ENCODE measurements at places on chromosomes 12 and 14.

- DNase-seq: no peak
These were observed 129.7 kb upstream of the CCND2 start for GRCh38 chr12:4143896-4144295.

- DNase-seq: no peak
These were observed 49.0 kb downstream of the TMTC1 start for GRCh38 chr12:29734734-29735133.

DNA sequence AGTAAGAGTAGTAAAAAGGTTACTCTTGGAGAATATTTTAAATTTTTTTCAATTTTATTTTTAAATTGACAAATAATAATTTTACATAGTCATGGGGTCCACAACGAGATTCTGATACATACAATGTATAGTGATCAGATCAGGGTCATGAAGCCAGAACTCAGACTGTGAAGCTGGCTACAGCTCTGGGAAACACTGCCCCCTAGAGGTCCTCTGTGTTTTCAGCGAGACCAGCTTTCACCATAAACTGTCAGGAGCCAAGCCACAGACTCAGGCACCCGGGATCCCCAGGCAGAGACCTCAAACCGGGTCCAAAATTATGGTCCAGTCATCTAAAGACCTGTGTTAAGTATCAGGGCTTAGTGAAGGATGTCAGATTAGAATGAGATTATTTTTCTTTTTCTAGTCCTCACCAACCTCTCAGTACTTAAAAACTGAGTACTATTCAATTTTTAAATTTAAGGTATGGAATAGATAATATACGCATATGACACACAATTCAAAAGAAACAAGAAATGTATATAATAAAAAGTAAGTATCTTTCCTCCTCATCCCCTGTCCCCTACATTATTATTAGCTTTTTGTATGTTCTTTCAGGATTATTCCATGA is 397.1 kb downstream of the MDGA2 start:
- peak; percentile 35 for DNase-seq

GRCh38 chr14:52220924-52221811 is 46.3 kb upstream of the PTGDR start:
- no peak for DNase-seq

GRCh38 chr12:32661706-32662105 is 17.4 kb upstream of the DNM1L start:
- no peak for DNase-seq

GRCh38 chr12:93857991-93858447 is 180.8 kb downstream of the CRADD start:
- no peak for DNase-seq

DNA sequence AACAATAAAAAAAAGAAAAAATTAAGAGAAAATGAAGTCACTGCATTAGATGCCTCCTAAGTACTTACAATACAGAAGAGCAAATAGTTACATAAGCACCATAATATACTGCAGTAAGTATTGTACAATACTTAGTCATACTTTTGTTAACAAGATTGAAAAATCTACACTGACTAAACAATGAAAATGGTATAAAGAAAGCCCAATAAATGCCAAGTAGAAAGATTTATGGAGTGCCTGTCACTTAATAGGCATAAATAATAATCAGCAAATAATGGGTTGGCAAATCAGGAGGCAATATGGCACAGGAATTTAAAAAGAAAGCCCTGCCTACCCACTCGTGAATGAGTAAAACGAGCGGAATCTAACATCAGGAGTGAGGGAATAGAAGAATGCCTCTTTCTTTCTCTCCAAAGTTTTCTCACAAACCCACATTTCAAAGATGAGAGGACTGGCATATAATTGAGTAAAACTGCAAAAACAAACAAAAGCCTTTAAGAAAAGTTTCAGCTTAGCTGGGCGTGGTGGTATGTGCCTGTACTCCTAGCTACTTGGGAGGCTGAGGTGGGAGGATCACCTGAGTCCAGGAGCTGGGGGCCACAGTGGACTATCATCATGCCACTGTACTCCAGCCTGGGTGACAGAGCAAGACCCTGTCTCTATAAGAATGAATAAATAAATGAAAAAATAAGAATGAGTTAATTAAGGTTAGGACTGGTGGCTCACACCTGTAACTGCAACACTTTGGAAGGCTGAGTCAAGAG is 36.1 kb downstream of the CRY1 start:
- no peak for DNase-seq

GRCh38 chr12:122840580-122841513 is 5.6 kb downstream of the HIP1R start:
- no peak for DNase-seq

GRCh38 chr12:47014474-47014873 is 64.9 kb upstream of the PCED1B start:
- no peak for DNase-seq

DNA sequence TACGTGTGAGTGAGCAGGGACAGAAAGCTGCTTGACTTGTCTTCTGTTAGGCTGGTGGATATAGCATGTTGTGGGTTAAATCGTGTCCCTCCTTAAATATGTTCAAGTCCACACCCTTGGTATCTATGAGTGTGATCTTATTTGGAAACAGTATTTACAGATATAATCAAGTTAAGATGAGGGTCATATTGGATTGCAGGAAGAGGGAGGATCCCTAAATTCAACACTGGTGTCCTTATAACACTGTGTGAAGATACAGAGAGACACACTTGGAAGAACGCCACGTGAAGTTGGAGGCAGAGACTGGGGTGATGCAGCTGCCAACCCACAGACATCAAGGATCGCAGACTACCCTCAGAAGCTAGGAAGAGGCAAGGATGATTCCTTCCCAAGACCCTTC is 275.2 kb upstream of the SSTR1 start:
- DNase-seq: no peak

DNA sequence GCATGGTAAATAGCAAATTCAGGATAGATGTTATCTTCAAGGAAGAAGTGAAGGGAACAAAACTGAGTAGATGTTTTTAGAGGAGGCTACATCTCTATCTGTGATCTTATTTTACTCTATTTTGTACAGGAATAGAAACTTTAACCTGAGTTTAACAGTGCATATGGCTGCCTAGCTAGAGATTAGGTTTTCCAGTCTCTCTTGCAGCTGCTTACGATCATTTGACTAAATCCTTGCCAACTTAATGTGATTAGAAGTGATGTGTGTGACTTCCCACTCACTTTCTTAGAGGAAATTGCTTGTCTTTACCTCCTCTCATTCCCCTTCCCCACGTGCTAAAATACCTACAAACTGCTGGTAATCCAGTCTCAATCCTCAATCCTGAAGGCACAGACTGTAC is 26.5 kb upstream of the SLC15A5 start:
- DNase-seq: no peak

DNA sequence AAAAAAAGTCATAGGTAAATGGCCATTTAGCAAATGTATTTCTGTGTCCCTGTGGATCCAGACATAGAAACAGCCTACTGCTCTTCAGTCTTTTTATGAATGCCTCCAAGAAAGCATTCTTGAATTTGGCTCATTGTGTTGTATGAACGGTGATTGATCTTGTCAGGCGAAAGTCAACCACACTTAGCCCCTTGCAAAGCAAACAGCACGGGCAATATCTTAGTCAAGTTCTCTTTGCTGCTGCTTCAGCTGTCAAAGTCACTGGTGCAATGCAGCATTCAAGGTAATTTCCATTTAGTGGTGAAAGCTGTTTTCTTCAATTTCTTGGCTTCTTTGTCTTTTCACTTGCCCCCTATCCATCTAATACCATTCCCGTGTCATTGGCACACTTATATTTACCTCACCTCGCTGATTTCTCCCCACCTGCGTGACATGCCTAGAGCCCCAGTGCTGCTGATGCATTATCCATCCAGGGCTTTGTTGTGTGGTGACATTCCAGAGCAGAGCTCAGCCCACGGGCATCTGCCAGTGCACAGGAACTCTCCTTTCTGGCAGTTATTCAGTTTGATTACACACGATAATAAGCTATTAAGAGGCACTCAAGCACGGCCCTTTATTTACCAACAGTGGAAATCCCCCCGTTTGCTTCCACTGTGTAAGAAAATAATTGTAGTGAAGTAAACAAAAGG is 362.3 kb upstream of the NOVA1 start:
- no peak for DNase-seq

DNA sequence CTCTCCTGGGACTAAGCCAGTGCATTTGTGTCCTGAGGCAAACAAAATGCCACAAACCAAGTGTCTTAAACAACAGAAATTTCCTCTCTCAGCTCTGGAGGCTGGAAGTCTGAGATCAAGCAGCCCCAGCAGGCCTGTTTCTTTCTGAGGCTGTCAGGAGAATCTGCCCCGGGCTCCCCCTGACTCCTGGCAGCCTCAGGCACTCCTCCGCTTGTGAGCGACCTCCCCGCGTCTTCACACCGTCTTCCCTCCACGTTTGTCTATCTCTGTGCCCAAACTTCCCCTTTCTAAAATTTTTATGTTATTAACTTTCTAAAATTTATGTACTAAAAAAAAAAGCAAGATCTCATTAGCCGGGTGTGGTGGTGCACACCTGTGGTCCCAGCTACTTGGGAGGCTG is 59.7 kb downstream of the RIMBP2 start:
- no peak for DNase-seq

DNA sequence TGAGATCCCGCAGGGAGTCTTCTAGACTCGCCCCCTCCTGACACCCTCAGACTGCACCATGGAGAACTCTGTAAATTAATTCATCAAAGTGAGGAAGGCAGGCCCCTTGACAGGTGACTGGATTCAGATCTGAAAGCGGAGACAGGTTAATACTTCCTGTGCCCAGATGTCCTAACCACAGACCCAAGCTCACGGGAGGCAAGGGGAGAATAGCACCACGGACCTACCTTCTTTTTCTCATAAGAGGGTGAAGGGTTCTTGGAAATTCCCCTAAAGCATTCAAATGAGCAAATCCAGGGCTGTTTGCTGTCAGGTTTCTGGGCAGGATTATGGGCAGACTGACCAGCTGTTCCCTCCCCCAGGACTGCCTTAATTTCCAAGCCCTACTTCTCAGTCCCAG is 170.0 kb downstream of the ZFP36L1 start:
- no peak for DNase-seq

DNA sequence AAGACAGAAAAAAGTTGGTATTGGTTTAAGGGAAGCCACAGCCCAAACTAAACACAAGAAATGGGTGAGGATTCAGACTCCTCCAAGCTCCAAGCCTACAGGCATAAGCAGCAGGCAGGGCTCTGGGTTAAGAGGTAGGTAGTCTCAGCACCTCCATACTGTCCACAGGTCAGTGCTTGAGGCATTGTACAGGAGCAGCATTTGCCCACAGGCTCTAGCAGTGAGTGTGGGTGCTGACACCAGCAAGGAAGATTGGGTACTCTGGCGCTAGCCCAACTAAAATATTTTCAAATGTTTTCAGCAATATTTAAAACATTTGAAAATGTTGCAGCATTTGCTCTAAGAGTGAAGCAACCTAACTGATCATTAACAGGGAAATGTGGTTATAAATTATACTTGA is 33.1 kb downstream of the FERMT2 start:
- no peak for DNase-seq

DNA sequence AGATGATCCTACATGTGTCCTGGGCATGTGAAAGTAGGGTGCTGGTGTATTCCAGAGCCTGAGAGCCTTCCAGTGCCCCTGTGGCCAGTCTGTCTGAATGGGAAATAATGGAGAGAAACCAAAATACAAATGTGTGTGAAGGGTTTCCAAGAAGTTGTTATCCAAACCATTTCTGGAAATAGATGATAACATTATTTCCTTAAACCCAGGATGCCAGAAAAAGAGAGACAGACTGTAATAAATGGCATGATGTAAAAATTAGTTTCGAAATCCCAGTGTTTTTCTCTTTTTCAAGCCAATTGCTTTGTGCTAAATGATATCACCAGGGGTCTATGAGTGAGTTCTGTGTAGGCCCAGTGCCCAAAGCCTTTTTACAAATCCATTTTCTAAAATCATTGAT is 175.3 kb downstream of the PHLDA1 start:
- DNase-seq: no peak
